Cortex of kidney (tissue), 1 donor: ENCODE measurements at places on chromosomes 7 and 10.

GRCh38 chr10:29924436-29924835 lies 134.9 kb downstream of the JCAD start:
- no peak for DNase-seq

- DNase-seq = no peak
Observed at GRCh38 chr10:104447331-104447730, 93.7 kb downstream of the CFAP58 start.

DNA sequence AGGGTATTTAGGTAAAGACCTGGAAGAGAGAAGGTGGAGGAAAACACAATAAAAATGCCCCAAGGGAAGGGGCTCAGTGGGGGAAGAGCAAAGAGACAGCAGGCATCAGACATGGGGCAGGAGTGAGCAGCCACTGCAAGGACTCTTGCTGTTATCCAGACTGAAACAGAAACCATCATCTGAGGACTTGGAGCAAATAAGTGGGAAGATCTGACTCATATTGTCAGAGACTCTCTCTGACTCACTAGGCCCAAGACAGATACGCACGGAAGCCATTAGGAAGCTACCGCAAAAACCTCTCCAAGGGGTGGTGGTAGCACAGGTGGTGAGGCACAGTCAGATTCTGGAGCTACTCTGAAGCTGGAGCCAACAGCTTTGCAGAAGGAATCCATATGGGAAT lies 110.7 kb downstream of the RNF32 start:
- no peak for DNase-seq

DNA sequence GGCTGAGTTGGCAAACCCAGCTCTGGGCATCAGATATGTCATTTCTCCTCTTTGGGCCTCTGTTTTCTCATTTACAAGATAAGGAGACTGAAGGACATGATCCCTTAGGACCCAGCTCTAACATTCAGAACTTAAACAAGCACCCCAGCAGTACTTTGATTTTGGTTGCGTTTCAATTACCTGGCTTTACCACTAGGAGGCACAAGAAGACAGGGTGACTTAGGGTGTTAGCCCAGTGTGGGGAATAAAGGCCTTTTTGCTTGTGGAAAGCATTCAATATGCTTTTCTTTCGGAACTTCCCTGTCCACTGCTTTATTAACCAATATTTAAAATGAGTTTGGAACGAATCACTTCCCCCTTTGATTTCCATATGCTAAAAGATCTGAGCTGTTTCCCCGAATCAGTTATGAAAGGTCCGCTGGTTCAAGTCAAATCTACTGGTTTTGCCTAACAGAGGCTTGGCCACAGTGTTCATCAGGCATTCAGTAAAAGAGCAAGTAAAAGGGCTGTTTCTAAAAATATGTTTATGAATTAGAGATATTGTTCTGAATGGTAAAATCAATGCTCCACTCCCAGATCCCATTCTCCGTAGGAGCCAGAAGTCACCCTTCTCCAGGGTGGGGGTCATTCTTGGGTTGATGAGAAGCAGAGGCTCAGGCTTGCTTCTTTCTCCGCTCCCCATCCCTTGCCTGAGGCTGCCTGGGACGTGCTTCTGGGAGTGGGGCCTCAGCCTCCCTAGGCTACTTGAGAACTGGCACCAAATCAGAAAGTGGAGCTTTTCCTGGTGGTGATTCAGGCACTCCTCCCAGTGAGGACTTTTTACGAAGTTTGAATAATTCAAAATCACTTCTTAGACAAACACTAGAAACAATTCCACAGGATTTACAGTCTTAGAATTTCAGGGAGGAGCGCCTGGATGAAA lies 105.5 kb downstream of the MYOF start:
- DNase-seq = no peak

DNA sequence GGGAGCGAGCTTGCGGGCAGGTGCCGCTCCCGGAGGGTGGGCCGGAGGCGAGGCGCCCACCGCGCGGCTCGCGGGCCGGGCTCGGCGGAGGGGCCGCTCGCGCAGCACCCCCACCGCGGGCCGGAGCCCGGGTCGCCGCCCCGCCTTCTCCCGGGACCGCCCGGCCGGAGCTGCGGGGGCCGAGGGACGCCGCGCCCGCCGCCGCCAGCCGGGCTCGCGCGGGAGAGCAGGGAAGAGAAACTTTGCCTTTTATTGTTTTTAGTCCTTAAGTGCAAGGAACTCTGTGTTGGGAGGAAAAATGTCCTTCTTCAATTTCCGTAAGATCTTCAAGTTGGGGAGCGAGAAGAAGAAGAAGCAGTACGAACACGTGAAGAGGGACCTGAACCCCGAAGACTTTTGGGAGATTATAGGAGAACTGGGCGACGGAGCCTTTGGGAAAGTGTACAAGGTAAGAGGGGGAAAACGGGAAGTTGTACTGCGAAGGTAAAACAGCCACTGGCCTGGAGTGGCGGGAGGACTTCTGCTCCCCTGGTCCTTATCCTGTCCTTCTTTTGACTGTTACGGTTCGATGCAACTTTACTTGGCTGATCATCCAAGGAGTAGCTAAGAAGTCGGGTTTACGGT lies 620 bp downstream of the SLK start:
- DNase-seq = no peak

- DNase-seq = no peak
Observed at GRCh38 chr7:27210441-27211083, 10.7 kb upstream of the HOXA13 start.

DNA sequence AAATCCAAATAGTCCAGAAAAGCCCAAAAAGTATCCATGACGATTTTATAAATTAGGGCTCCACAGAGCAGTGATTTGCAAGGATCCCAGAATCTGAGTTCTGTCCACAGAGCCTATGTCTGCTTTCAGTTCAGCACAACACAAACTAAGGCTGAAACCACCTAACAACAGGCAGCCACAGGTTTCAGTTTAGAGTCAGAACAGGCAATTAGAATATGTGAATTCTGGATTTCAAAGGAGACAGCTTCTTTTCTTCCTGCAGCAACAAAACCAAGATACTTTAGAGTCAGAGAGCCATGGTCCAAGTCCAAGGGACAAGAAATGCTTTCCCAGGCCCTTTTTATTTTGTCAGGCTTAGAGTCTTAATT lies 23.6 kb downstream of the IFIT3 start:
- no peak for DNase-seq

- no peak for DNase-seq
Observed at GRCh38 chr10:77836299-77836820, 90.2 kb downstream of the DLG5 start.

- no peak for DNase-seq
Observed at GRCh38 chr10:48896756-48897440, 42.7 kb downstream of the LRRC18 start.

DNA sequence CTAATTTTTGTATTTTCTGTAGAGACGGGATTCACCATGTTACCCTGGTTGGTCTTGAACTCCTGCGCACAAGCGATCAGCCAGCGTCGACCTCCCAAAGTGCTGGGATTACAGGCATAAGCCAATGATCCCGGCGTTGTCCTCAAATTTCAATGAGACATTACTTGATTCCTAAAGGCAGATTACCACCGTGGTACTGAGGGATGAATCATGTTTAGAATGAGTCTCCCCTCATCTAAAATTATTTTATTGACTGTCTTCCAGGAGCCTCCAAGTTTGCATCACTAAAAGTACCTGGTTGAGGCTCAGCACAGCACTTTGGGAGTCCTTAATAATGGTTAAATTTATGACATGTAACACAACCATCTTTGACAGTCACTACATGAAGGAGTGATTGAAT lies 142.2 kb upstream of the AKR1E2 start:
- DNase-seq = no peak

DNA sequence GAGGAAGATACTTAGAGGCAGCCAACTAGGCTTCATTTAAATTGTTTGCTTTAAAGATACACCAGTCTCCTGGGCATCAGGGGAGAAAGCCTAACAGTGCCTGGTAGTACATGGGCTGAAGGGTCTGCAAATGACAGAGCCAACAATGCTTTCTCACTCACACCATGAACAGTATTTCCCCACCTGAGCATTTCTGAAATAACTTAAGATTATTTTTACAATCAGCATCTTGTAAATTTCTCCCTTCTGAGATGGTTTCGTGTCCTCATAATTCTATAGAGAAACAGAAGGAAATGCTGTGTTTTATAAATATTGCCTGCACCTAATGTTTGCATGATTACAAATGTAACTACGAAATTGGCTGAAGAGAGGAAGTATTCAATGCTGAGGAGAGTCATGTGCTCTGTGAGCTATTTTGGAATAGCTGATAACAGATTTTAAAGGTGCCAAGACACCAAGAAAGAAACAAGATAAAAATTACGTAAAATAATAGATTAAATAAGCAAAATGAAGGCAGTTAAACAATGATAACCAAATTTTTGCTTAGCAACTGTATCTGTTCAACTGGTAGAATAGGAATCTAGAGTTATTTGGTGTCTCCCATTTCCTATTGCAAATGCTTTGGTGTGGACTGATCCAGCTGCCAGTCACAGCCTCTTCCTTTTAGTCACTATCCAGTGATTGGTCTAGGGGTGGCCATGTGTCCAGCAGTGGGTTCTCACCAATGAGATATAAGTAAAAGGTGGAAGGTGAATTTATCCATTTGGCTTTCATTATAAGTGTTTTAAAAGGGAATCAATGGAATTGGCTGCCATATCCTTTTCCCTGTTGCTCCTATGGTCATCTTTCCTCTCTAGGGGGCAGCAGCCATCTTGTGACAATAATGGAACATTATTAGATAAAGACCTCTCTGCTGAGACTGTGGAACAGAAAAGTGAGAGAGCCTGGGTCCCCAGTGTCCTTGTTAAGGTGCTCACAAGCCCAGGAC lies 167.9 kb upstream of the SLC26A5 start:
- DNase-seq = no peak

DNA sequence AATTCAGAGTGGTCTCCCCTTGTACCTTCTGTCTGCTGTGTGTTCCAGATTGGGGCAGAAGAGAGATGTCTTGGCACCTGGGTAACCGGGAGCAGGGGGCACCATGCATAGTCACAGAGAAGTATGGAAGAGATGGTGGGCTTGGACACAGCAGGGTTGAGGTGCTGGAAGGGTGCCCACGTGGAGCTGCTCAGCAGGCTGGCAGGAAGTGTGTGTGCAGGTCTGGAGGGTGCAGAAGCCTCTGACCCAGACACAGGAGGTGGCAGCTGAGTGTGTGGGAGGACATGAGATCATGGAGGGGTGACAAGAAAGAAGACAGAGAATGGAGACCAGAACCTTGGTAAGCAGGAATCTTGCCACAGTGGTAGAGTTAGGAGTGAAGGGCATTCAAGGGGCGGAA lies 42.3 kb upstream of the DUSP5 start:
- no peak for DNase-seq

GRCh38 chr7:136336932-136337331 lies 359.8 kb upstream of the MTPN start:
- DNase-seq = no peak

DNA sequence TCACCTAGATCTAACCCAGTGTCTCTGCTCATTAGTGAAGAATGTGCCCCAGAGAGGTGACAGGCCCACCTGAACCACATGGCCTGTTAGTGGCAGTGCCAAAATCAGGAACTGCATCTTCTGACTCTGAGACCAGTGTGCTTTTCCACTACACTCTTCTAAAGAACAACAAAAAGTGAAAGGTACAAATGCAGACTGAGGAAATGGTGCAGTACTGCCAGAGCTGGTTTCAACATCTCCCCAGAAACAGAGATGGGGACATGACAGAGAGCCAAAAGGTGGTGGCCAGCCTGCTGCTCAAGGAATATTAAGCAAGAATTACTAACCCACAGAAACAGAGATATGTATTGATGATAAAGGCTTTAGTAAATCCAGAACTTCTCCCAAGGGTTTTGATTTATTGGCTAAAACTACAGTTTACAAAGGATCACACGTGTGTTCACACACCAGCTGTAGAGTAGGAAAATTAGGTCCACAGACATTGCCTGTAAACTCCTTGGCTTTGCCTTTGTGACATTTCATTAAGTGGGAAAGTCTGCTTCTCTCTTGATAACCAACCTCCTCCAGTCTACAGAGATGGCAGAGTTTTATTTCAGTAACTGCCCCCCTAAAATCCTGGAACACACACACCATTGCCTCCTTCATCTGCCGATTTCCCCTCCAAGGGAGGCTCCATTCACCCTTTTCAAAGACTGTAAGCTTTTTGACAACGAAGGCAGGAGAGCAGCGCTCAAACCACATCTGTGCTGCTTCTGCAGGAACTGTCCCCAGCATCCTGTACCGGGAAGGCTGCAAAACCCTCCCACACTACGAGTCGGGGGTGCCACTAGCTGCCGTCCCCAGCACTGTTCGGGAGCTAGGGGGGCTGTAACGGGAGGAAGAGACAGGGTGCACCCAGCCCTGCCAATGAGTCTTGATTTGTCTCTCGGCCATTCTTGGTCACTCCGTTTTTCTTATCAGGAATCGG lies 29.8 kb downstream of the GSDME start:
- DNase-seq = no peak

- DNase-seq = no peak
Observed at GRCh38 chr10:59607970-59608369, 101.7 kb downstream of the SLC16A9 start.

DNA sequence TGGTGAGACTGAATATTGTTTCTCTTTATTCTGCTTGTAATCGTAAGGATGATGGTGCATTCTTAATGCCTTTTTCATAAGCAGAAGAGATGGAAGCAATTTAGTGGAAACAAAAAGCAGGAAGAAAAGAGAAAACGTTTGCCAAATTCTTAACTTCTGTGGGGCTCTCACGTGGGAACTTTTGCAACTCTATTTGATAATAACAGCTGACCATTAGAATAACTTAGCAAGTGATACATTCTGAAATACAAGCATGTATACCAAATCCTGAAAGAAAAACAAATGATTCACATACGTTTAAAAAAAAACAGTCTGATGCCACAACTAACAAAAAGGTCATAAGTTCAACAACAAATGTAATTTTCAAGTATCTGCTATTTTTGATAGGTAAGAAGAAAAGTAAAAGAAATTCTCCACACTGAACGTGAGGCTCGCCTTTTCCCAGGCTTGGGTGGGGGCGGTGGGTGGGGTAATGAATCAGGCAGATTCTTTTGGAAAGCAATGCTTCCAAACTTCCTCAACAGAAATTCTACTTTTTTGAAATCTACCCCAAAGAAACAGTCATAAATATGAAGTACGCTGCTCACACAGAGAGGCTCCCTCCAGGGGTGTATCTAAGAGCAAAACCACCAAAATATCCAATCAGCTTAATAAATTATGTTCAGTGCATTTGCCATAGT lies 446.2 kb upstream of the MGMT start:
- no peak for DNase-seq

DNA sequence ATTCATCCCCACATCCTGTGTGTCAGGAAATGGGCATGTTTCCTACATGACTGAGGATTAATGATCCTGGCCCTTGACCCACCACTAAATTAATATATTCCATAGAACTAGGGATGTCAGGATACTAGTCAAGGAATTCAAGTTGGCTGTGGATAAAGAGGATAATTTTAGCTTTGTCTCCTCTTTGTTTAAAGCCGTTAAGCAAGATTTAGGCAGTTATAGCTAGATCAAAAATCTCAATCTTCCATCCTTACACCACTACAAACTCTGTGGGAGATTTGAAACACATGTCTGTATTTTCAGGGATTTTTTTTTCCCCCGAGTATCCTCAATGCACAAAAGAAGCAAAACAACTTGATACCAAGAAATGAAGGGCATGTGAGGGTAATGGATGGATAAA lies 417.1 kb downstream of the MAGI2 start:
- DNase-seq = no peak
